ENCODE measurements at places on chromosomes 12 and 14.
A peak's percentile ranks its signal among the peaks of the same experiment; 100 is the strongest.

DNA sequence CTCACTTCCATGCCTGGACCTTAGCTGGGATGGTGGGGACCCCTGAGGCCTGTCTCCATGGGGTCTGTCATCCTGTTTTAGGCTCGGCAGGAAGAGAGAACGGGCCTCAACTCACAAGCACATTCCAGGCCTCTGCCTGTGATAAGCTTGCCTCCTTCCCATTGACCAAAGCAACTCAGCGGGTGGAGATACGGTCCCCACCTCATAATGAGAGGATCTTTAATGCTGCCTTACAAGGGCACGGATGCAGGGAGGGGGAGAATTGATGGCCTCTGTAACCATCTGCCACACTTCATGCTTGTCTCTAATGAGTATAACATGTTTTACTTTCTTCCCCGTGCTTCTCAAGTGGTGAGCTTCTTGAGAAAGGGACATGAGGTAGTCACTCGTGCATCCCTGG, 50.0 kb downstream of the GLT1D1 start:
- no peak for DNase-seq

DNA sequence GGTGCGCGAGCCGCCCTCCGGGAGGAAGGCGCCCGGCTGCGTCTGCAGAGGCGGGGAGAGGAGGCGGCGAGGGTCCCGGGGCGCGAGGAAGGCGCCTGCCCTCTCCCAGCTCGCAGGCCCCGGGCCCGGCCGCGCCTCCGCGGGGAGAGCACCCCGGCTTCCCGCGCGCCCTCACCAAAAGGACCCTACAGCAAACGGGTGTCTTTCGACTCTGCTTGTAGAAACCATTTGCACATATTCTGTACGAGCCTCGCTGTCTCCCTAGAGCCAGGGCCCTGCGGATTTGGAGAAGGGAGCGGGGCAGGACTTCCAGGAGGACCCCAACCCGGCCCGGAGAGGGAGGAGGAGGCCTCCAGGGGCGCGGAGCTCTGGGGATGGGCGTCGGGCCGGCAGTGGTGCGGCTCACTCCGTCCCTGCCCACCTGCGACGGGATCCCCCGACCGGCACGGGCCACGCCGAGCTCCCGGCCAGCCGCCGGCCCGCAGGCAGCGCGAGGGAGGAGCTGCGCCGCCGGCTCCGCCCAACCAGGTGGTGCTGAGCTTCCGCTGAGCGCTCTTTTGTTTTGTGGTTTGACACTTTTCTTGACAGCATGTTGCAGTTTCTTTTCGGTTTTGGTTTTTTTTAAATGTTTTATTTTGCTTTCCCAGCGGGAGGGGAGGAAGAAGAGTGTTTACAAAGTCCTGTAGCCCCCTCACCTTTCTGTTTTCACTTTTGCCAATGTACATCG, 103.3 kb upstream of the FKBP4 start:
- DNase-seq: no peak

GRCh38 chr12:12803186-12803585, 10.0 kb upstream of the DDX47 start:
- peak; percentile 87 for DNase-seq

- DNase-seq: no peak
Observed at GRCh38 chr12:20507056-20507455, 138.7 kb downstream of the PDE3A start.

GRCh38 chr12:50314636-50315312, 31.5 kb upstream of the LIMA1 start:
- DNase-seq: peak; percentile 83

DNA sequence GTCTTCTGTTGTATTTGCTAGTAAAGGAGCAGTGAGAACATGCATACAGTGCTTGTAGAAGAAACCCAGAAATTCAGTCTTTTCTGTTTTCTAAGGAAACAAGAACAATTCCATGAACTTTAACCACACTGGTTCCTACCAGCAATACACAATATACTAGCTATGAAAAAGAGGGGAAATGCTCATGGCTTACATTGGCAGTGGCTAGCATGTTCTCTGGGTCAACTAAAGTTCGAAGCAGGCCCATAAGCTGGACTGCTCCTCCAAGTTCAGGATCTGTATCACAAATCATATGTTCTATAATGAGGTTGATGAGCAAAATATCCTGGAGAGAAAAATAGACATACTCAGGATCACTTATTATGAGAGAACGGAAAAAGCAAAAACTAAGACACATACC, 37.1 kb downstream of the PPP4R3A start:
- no peak for DNase-seq

DNA sequence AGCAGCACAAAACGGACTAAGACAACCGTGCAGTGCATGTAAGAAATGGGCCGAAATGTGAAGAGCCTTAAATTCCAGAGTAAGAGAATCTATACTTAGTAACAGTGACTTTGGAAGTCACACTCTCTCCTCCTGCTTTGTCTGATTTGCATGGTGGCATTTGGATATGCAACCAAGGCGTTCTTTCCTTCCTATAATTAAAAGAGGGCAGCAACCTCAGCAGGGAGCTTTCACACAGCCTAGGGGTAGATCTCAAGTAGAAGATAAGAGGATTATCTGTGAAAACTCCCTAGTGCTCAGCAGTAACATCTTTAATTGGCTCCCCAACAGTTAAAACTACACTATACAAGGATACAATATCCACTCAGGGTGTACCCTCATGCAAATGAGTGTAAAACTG, 16.5 kb downstream of the GMFB start:
- DNase-seq: no peak

DNA sequence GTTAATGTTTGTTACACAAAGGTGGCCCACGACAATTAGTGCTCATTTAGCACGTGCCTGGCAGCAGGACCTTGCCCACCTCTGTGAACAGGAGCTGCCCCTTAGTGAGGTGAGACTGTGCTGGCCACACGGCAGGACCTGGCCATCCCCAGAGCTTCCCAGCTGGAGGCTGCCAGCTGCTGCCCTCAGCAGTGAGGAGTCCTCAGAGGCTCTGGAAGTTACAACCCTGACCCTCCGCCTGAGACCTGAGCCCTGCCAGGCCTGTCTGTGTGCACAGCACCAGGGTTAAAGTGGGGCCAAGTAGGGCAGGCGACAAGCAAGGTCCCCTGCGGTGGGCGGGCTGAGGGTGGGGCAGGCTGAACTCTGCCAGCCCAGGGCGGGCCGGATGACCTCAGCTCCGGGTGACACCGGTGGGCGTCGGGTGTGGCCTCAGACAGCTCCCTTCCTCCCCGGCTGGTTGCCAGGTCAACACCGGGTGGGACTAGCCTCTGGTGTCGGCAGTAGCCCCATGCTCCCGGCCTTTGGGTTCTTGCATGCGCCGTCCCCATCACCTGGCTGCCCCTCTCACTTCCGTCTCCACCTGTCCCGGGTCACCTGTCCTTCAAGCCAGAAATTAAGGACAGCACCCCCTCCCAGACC, 9.2 kb upstream of the LBHD2 start:
- peak; percentile 18 for DNase-seq

DNA sequence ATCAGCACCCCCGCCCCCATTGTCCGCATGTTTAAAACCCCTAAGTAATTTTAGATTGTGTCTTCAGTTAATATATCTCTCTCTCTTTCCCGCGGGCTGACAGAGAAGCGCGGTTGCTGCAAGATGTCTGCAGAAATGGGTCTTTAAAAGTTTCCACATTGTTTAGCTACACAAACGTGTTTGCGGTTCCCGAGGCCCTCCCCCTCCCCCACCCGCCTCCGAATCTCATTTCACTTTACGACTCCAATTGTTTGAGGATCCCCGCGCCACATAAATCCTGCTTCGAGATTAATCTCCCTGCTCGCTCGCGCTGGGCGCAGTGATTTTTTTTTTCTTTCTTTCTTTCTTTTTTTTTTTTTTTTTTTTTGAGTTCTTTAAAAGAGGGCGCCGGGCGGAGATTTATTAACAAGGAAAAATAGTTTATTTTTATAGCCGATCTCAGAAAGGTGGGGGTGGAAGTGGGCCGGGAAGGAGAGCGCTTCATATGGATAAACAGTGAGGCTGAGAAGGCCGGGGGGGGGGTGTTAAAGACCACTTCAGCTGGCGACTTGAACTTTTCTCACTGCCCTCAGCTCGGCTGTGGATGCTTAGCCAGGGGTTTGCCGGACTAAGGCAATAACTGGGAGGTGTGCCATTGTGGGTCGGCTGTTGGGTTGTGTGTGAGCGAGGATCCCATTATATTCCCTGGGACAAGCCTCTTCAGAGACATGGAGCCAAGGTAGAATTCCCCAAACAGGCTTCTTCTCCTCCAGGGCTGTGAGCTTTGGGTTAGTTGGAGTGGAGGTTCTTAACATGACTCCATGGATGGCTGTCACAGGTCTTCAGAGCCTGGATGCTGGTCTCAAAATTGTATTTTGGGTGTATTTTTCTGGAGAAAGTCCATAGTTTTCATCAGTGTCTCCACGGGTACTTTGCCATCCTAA, 39.7 kb upstream of the TBX5 start:
- DNase-seq: no peak

DNA sequence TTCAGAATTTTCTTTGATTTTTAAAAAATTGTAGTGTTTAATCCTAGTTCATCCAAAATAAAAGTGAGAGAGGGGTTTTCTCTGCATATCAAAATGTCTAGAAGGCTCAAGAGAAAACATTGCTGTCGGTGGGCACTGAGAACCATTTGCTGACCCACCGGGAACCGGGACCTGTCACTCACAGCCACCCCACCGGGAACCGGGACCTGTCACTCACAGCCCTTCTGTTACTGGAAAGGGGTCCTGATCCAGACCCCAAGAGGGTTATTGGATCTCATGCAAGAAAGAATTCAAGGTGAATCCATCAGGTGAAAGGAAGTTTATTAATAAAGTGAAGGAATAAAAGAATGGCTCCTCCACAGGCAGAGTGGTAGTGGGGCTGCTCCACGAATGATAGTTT, 106.0 kb upstream of the SFSWAP start:
- DNase-seq: no peak

DNA sequence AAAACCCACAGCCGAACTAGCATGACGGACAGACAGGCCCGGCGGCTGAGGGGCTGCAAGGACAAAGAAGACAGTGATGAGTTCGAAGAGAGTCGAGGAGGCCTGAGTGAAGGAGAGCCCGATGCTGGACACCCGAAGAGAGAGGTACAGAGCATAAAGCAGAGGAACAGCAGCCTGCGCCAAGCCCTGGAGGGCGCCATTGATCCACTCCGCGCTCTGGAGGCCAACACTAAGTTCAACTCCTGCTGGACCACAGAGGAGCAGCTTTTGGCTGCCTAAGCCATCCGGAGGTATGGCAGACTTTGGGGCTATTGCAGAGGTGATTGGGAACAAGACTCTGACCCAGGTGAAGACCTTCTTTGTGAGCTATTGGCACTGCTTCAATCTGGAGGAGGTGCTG, 7.8 kb upstream of the PLXNC1 start:
- no peak for DNase-seq

Measured in HTR-8/SVneo (cell line).